T-helper 2 cell (primary cell): ENCODE measurements at places on chromosomes 3 and 15.
A peak's percentile ranks its signal among the peaks of the same experiment; 100 is the strongest.

DNA sequence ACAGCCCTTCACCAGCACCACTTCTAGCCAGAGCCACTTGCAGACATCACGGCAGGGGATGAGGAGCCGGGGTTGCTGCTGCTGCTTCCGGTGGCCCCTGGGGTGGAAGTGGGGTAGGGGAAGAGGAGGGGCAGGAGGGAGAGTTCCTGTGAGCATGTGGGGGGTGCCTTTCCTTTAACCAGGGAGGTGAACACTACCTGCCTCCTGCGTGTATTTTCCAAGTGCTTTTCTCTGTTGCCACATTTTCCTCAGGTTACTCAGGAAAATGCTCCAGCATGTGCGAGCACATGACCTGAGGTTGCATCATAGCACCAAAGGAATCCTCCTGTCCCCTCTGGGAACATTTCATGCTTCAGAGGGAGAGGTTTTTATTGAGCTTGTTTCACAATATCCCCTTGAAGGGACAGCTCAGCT, 12.2 kb upstream of the SACM1L start:
- DNase-seq, result peak; percentile 43

DNA sequence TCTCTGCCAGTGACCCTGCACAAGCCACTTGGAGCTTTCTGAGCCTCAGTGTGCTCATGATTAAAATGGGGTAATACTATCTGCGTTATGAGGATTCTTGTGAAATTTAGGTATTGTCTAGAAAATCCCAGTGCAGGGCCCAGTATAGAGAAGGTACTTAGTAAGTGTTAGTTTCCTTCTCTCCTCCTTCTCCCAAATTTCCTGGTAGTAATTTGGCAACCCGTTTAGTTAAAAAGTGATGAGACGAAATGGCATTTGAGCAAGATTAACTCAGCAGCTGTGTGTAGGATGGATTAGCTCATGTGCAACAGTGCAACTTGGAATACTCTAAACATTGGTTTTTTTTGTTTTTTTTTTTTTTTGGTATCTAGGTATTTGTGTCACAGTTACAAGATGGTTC, 84.6 kb downstream of the SLCO3A1 start:
- DNase-seq, result no peak

DNA sequence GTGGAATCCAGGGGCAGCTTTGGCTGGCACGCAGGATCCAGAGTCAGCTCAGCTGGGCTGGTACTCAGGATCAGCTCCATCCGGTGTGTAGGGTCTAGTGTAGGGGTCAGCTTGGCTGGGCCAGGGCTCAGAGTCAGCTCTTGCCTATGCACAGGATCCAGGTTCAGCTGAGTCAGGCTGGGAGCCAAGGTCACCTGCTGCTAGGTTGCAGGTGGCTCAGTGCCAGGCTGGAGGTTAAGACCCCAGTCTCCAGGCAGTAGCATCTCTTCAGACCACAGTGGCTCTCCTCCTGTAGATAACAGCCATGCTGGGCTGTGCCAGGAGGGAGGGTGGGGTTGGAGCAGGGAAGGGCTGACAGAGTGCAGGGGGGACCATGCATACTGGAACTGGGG, 1.8 kb downstream of the HYAL3 start:
- no peak for DNase-seq

DNA sequence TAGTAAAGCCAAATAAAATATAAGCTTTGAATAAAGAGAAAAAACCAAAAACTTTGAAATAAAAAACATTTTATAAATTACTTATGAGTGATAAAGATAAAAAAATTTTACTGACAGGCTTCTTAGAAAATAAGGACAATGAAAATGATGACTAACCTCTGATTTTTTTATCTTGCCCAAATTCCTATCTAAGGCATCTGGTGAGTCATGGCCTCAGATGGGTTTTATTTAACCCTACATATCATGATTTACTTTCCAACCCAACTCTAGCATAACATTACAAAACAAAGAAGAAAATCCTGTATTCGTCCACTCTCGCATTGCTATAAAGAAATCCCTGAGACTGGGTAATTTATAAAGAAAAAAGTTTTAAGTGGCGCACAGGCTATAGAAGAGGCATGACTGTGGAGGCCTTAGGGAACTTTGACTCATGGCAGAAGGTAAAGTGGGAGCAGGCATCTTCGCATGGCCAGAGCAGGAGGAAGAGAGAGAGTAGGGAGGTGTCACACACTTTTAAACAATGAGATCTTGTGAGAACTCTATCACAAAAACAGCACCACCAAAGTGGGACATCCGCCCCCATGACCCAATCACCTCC, 152.1 kb downstream of the NEK10 start:
- no peak for DNase-seq
